ENCODE measurements at places on chromosomes 1 and 21.

DNA sequence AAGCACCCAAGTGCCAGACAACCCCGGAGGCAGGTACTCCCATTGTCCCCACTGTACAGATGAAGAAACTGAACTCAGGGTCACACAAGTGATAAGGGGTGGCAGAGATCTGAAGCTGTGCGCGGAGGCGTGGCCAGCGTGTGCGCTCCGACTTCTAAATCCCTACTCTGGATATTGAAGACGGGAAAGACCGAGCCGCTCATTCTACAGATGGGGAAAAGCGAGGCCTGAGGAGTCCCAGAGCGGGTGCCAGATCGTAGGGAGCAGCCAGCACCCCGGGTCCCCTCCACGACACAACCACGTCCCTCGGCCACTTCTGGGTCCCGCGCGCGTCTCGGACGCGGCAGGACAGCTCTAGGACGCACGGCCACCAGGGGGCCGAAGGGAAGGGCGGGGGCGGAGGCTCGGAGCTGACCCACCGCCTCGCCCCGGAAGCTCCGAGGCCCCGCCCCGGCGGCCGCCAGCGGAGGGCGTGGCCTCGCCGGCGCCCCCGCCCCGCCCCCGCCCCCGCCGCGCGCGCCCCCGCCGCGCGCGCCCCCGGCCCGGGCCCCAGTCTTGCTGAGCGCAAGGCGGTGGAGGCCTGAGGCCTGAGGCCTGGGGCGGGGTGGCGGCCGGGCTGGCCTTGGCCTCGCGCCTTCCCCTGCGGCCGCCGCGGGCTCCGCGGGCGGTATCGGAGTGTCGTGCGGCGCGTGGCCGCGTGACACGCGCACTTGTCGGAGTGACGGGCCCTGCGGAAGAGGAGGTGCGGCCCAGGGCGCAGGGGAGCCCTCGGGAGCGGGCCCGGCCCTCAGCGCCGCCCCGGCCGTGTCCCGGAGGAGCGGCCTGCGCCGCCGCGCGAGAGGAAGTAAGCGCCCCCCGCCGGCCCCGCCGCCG, at the start of gene H6PD:
TSS of gene H6PD (plus strand) at position 552 of the 873 bp plus-strand sequence. CDS start 10,161 bp downstream, outside the sequence.
- DNase-seq: peak; percentile 97

DNA sequence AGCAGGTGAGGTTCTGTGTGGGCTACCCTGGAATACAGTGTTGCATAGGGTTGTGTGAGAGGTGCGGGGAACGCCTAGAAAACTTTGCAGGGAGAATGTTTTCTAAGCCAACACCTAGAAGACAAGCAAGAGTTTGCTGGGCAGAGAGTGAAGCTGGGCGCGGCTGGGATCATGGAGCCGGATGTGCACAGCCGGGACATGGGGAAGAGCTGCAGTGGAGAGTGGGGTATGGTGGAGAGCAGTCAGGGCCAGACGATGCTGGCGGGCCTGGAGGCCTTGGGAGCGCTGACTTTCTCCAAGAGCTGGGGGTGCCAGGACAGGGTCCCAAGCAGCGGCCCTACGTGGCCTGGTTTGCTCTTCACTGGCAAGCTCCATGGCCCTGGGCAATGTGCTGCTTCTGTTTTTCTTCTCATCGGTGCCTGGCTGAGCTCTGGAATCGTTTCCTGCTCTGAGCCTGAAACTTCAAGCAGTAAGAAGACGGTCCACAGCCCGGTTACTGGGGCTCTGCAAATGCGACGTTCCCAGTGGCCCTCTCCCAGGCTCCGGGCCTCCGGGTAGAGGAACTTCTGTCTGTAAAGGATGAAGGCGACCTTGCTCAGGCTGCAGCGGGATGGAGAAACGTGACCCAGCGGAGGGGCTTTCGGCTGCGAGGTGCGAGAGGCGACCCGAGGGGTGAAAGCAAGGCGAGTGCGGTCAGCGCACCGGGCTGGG, 51.9 kb upstream of the CD34 start:
- DNase-seq: peak; percentile 49

- peak; percentile 30 for DNase-seq
These were observed 210.3 kb downstream of the SLC35F3 start for GRCh38 chr1:234114648-234115307.

GRCh38 chr1:33609739-33610138, 137.3 kb downstream of the ZSCAN20 start:
- DNase-seq: no peak

GRCh38 chr1:151509350-151510019, 1.7 kb upstream of the CGN start:
- DNase-seq: no peak

DNA sequence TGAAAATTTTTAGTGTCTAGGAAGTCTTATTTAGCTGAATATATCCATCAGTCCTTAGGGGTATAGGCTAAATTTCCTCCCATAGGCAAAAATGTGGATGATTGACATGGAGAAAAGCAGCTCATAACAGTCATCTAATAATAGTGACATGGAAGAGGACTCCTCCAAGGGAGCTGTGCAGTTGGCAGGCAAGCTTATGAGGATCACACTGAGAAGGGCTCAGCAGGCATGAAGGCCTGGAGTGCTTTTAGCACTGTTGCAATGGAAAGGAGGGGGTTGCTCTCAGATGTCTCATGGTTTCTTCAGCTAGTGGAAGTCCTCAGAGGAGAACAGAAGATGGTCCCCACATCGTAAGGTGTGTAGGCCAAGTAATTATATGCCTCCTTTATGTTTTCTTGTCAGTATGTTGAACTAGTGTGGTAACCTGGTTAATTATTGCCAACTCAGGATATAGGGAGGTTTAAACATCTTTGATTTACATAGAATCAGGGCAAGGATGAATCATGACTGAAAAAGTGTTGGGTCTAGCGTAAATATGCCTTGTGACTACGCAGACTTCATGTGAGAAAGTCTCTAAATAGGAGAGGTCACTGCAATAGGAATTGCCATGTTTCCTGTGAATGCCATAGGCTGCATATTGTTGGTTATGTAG, 18.9 kb downstream of the VN1R5 start:
- no peak for DNase-seq

All from hepatic stellate cell (primary cell).